Fibroblast of lung (primary cell): ENCODE measurements at places on chromosomes 12 and 14. TPM values are rescaled to one million over a fixed set of nuclear protein-coding genes. Genes with fewer than 3 reads are reported as not detected.

GRCh38 chr12:24534622-24535021, 414.3 kb downstream of the BCAT1 start:
- H3K27ac ChIP-seq, result peak overlapping the region; percentile 9
- peaks cover 17% of the 10 kb centered on the region for H3K4me1 ChIP-seq
- no peak overlapping the region for H3K4me3 ChIP-seq
- no peaks in the 10 kb centered on the region for H3K27me3 ChIP-seq
- no peaks in the 10 kb centered on the region for H3K36me3 ChIP-seq
- DNase-seq, result no peak

DNA sequence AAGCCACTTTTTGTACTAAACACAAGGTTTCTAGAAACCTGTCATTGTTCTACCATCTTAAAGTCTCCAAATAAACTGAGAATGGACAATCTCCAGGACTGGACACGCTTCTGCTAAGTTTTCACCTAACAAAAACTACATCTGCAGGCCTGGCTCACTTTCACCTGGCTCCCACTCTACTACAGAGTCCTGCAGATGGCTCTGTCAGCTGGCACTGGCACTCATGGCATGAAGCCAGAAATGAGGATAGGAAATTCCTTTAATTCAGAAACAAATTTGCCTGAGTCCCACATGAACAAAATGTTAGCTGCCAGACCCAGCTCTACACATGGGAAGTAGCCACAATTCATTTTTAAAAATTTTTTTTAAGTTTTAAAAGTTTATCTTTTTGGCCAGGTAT, 42.1 kb downstream of the STXBP6 start:
- H3K4me3 ChIP-seq, result no peak overlapping the region
- peaks cover 11% of the 10 kb centered on the region for H3K4me1 ChIP-seq
- no peak overlapping the region for H3K27ac ChIP-seq
- no peaks in the 10 kb centered on the region for H3K27me3 ChIP-seq

SIX6 gene
- total RNA-seq, result not detected in 2 replicates

DNA sequence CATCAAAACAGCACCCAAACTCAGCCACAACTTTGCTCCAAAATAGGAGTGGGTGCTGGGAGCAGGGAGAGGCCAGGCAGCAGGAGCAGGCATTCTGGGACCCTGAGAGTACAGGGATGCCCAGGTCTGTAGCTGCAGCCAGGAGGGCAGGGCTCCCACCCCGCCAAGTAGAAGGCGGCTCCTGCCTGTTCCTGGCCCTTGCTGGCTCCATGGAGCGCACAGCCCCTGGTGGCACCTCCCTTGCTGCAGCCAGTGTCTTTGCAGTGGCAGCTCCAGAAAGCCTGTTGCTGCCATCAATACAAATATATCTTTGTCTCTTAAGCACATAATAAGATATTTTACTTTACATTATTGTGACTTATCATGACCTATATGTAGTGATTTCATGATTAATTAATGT, 1096.5 kb downstream of the FSCB start:
- H3K27ac ChIP-seq, result no peak overlapping the region
- no peak overlapping the region for H3K4me3 ChIP-seq
- H3K4me1 ChIP-seq, result no peaks in the 10 kb centered on the region
- no peak for DNase-seq
- H3K27me3 ChIP-seq, result no peaks in the 10 kb centered on the region
- no peaks in the 10 kb centered on the region for H3K36me3 ChIP-seq

DNA sequence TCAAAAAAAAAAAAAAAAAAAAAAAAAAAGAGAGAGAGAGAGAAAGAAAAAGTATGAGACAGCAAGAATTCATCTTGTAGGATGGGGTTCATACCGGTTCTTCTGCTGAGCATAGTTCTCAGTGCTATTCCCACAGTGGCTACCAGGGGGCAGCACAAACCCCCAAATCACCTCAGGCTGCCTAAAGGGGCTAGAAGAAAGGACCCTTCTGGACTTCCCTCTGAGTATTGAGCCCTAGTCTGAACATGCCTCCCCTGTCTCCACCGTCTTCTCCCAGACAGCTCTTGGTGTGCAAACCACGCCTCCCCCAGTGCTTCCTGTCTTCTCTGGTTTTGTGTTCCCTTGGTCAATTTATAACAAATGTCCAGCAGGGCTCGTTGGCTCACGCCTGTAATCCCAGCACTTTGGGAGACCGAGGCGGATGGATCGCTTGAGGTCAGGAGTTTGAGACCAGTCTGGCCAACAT, 31.3 kb upstream of the SMUG1 start:
- DNase-seq, result peak; percentile 61
- H3K4me3 ChIP-seq, result no peak overlapping the region
- no peaks in the 10 kb centered on the region for H3K36me3 ChIP-seq

GRCh38 chr14:69994002-69994401, 114.8 kb downstream of the SMOC1 start:
- no peaks in the 10 kb centered on the region for H3K27me3 ChIP-seq
- H3K27ac ChIP-seq, result no peak overlapping the region
- DNase-seq, result no peak
- no peaks in the 10 kb centered on the region for H3K36me3 ChIP-seq
- no peaks in the 10 kb centered on the region for H3K4me1 ChIP-seq

DNA sequence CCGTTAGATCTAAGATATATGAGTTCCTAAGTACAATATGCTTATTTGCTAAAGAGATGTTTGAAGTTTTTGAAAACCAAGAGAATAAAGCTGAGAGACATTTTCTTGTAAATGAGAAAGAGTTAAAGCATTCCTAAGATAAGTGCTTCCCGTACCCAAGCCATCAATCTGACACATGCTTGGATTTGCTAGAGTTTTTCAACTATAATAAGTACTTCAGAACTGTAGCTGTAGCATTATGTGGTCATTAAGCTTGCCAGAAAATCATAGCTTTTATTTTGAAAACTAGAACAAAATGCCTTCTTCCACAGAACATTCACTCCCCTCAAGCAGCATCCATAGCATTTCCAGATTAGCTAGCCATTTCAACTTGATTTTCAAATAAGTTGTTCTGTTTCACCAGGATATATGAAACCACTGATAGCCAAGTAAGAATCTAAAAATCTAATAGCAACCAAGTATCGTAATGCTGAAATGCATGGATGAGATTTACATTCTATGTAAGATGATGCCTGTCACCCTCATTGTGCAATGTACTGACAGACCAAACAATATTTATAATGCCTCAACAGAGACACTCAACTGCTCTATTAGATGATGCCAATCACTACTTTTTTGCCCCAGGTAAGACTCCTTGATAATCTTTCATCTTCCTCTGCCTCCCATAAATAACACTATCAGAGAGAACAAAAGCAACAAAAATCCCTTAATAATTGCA, 8.0 kb downstream of the SNW1 start:
- no peak overlapping the region for H3K4me3 ChIP-seq
- no peaks in the 10 kb centered on the region for H3K4me1 ChIP-seq
- peak; percentile 78 for DNase-seq
- no peak overlapping the region for H3K27ac ChIP-seq
- H3K36me3 ChIP-seq, result peaks cover 5% of the 10 kb centered on the region
- no peaks in the 10 kb centered on the region for H3K27me3 ChIP-seq

CLEC6A gene
- not detected in 2 replicates for total RNA-seq

ANKS1B gene
- 0.51 and 0.83 TPM in 2 replicates for total RNA-seq

VRTN gene
- not detected in 2 replicates for total RNA-seq

DNA sequence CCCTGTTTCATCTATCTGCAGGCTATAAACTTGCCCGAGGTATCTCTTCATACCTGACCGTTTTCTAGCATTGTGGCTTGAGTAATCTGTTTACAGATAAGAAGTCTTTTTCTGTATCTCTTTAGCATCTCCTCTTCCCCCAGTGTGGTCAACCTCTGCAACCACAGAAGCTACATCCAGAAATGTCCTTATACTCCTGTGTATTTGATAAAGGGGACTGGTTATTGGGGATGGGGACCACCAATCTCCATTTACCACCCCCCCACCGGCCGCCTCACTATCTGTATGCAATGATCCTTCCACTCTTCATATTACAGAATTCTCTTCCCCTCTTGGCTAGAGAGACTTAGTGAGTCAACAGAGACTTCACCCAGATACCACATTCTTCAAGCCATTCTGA, 3.4 kb upstream of the RPAP3 start:
- no peak overlapping the region for H3K27ac ChIP-seq
- H3K4me1 ChIP-seq, result no peaks in the 10 kb centered on the region
- no peak overlapping the region for H3K4me3 ChIP-seq
- DNase-seq, result no peak

DNA sequence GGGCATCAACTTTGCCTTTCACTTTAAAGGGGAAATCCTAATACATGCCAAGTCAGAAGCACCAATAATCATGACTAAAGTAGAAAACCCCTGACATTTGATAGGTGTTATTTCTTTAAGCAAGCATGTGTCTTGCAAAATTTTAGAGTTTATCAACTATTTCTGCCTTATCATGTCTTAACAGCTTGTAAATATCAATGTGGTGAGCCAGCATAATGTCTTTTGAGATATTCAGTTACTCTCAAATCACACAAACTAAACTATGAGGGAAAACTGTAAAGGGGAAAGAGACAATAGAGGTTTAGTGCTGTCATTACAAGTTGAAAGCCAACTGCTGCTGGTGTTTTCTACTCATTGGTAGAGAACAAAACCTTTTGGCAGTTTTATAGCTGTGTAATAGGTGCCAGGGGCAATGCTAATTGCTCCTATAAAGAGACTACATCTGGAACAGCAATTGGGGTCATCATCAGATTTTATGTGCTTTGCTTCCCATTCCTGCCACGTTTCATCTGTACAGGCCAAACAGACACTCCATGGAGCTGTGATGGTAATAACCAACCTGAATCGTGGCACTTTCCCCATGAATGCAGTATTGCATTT, 1027.4 kb downstream of the FSCB start:
- no peaks in the 10 kb centered on the region for H3K27me3 ChIP-seq
- no peak for DNase-seq
- H3K27ac ChIP-seq, result no peak overlapping the region
- H3K4me1 ChIP-seq, result no peaks in the 10 kb centered on the region
- H3K36me3 ChIP-seq, result no peaks in the 10 kb centered on the region
- no peak overlapping the region for H3K4me3 ChIP-seq

DNA sequence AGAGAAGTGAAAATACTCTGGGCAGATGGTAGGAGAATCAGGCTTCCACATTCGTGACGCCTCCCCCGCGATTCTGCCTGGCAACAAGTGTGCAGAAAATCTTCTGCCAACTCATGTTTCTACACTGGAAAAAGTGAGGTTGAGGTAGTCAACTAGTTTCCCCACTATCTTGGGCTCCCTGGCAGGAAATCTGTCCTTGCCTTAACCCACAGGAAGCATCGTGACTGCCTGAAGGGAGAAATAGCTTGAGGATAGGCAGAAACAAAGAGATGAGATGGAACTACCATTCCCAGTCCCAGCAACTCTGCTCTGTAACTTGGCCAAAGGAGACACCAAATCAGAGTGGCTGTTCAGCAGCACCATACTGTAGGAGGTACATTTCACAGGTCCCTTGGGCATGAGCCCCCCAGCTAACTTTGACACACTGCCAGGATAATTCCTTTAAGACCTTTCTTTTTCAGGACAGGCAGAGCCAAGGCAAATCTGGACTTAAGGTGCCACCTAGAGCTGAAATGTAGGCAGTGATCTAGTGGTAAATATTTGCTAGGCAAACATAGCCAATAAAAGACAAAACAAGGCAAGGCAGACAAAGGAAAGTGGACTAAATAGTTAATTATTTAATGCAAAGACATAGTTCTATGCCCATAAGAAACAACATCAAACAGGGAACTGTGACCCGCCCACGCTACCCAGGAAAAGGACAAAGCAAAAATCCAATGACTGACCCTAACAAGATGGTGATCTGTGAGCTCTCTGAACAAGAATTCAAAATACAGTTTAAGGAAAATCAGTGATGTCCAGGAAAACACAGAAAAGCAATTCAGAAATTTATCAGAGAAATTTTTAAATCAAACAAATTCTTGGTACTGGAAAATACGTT, 205.1 kb downstream of the PTPRO start:
- H3K4me1 ChIP-seq, result no peaks in the 10 kb centered on the region
- peak; percentile 14 for DNase-seq
- no peak overlapping the region for H3K4me3 ChIP-seq

GRCh38 chr14:20428010-20428365, 8.0 kb downstream of the KLHL33 start:
- no peak overlapping the region for H3K4me3 ChIP-seq
- H3K4me1 ChIP-seq, result no peaks in the 10 kb centered on the region
- no peaks in the 10 kb centered on the region for H3K36me3 ChIP-seq
- no peak for DNase-seq

NOS1 gene
- under 0.01 TPM in 2 replicates for total RNA-seq

GRCh38 chr14:57302883-57303282, 34.1 kb downstream of the AP5M1 start:
- H3K4me1 ChIP-seq, result no peaks in the 10 kb centered on the region
- H3K27me3 ChIP-seq, result peaks cover 3% of the 10 kb centered on the region
- H3K27ac ChIP-seq, result no peak overlapping the region
- no peak for DNase-seq
- H3K36me3 ChIP-seq, result no peaks in the 10 kb centered on the region

CCDC88C gene
- total RNA-seq, result 0.17 and 0.51 TPM in 2 replicates

DNA sequence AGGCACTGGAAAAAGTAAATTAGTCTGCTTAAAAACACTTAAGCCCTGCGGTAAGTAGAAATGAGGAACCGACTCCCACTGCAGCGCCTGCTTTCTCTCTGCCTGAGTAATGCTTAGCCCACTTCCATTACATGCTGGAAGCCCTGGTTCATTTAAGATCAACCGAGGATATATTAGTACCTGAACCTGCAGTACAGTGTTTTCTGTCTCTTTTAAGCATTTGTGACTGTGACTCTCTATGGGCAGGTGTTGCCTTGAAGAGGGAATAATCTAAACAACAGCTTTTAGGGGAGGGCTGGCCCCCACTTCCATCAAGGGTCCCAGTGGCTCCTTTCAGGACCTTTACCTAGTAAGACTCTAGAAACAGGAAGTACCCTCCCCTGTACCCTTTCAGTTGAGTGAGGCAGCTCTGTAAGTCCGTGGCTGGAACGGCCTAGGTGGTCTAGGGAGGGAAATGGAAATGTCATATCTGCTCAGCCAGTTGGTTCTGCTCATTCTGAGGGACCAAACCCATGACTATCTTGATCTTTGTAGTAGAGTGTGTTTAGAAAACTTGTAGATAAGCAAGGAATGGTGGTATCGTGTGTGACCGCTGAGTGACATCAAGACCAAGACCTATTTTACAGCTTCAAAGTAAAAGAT, 56.2 kb downstream of the FNTB start:
- H3K27me3 ChIP-seq, result no peaks in the 10 kb centered on the region
- no peak overlapping the region for H3K27ac ChIP-seq
- no peak for DNase-seq

DNA sequence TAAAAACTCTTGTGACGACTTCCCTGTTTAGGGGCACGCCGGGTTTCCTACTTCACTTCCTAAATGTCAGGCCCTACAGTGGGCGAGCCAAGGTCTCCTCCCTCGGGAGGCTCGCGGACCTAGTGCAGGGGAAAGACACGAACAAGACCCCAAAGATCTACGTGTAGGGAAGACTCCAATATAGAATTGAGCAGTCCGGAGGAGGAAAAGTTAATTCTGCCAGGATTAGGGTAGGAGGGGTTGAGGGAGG, 564 bp downstream of the ATXN3 start:
- no peaks in the 10 kb centered on the region for H3K36me3 ChIP-seq
- H3K27me3 ChIP-seq, result no peaks in the 10 kb centered on the region
- DNase-seq, result peak; percentile 55
- peak overlapping the region; percentile 86 for H3K4me3 ChIP-seq
- peak overlapping the region; percentile 91 for H3K27ac ChIP-seq
- peaks cover 4% of the 10 kb centered on the region for H3K4me1 ChIP-seq
